ENCODE measurements at places on chromosomes 12 and 14.

- DNase-seq: no peak
These were observed 179.2 kb downstream of the DUSP6 start for GRCh38 chr12:89173096-89173495.

DNA sequence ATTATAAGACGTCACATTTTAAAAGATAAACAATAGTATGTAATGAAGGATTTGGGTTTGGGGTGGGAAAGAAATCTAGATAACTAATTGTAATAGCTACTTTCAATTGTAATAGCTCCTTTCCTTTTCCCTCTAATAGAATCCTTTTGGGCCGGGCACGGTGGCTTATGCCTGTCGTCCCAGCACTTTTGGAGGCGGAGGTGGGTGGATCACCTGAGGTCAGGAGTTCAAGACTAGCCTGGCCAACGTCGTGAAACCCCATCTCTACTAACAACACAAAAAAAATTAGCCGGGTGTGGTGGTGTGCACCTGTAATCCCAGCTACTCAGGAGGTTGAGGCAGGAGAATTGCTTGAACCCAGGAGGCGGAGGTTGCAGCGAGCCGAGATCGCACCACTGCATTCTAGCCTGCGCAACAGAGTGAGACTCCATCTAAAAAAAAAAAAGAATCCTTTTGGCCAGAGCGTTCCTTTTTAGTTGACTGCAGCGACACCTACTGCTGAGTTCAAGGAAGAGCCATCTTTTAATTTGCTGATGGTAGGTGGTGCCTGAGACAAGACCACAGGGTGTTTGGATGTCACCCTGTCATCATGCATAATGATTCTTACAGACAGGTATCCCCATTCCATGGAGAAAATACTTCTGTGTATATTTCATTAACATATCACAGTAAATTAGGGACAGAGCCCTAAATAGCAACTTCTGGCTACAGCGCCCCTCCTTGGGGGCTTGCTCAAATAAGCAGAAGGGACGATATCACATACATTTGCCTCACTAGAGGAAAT is 79.5 kb downstream of the ARMH4 start:
- DNase-seq: peak; percentile 63

DNA sequence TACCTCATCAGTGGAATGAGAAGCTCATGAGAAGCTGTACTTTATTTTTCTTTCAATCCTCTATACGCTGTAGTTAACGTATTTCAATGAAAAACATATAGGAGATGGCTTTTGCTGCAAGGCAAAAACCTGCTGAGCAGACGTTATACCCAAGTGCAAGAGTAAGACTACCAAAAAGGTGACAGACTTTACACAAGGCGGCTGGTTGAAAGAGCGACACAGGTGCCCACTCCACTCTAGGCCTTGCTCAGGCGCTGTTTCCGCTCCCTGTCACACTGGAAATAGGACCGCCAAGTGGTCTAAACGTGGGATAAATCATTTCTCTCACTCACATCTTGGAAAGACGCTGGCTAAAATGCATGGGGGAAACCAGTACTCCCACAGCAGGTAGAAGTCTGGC is 54.5 kb downstream of the PPP2R5C start:
- DNase-seq: no peak

GRCh38 chr12:4943938-4944284 is 34.2 kb downstream of the KCNA1 start:
- DNase-seq: no peak

DNA sequence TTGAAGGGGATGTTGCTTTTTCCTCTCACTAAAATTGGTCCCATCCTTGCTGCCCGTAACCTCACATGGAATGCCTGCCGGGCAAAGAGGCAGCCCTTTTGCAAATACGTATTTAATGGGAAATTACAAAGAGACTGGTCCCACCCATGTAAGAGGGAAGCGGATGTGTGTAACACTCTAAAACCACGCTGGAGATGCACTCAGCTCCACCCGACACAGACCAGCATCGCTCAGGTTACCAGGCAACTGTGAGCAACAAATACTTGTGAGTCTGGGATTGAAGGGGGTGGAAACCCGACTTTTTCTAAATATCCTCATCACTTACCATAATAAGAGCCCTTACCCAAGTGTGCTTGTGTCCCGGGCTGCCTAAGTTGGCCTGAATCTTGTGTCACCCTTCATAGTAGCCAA is 47.7 kb downstream of the ELK3 start:
- DNase-seq: peak; percentile 75

- no peak for DNase-seq
These were observed 317.5 kb upstream of the OR4E1 start for GRCh38 chr14:21991130-21991529.

DNA sequence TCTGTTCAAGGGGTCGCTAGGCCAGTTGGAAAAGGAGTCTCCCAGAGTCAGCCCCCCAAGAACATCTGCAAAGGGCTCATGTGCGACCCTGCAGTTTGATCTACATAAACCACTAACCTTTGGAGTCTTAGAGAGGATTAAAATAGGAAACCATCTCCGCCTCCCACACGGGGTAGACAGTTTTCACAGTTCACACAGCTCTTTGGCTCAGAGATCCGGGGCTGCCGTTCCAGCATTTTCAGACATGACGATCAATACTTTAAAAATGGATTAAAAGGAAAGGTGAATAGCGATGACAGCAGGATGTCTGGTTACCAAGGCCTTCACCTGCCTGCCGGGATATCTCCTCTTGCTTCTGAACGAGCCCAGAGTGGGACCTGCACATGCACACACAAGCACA is 59.8 kb upstream of the BCL11B start:
- no peak for DNase-seq

DNA sequence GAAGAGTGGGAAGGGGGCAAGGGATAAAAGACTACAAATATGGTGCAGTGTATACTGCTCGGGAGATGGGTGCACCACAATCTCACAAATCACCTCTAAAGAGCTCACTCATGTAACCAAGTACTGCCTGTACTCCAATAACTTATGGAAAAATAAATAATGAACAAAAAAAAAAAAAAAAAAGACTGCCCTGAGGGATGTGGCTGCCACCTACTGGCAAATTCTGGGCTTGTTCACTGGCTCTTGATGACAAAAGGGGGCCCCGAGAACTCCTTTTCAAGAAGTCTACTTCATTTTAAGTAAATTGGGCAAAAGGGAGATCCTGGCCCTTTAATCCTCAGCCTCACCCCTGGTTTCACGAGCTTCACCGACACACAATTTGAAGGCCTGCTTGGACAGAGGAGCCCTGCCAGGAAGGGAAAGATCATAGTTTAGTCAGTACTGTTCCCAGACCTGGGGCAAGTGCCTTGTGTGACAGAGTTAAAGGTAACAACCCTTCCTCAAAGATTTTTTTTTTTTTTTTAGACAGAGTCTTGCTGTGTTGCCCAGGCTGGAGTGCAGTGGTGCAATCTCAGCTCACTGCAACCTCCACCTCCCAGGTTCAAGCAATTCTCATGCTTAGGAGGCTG is 26.1 kb upstream of the STAC3 start:
- peak; percentile 21 for DNase-seq

- no peak for DNase-seq
These were observed 283.0 kb upstream of the PRKD1 start for GRCh38 chr14:30210630-30211029.

DNA sequence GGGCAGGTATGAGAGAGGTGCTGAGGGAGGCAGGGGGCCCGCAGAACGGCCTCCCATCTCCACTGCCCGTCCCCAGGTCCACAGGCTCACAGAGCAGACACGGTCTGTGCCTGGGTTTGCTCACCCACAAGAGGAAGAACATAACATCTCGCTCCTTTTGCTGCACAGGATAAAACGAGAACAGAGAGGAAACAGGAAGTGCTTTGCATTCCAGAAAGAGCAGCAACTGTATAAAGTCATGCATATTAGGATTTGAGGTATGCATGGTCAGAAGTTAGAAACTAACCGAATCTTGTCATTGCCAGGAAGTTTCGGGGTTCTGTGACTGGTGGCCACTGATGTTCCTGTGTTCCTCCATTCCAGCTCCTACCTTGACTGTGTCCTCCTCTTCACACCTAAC is 25.0 kb downstream of the NTF3 start:
- DNase-seq: no peak

DNA sequence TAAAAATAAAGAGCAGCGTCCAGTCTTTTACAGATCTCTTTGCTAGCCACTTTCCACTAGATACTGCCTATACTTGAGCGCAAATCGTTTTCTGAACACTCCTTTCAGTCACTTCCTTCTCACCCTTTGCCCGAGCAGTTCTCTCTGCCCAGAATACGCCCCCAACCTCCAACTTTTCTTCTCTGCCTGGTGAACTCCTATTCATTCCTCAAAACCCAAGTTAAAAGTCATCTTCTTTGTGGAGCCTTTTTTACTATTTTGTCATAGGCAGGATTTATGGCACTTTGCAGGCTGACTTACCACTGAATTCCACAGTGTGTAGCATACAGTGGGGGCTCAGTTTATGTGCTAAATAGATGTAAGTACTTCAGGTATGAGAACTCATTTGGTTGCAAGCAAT is 4.0 kb downstream of the CCDC63 start:
- no peak for DNase-seq

DNA sequence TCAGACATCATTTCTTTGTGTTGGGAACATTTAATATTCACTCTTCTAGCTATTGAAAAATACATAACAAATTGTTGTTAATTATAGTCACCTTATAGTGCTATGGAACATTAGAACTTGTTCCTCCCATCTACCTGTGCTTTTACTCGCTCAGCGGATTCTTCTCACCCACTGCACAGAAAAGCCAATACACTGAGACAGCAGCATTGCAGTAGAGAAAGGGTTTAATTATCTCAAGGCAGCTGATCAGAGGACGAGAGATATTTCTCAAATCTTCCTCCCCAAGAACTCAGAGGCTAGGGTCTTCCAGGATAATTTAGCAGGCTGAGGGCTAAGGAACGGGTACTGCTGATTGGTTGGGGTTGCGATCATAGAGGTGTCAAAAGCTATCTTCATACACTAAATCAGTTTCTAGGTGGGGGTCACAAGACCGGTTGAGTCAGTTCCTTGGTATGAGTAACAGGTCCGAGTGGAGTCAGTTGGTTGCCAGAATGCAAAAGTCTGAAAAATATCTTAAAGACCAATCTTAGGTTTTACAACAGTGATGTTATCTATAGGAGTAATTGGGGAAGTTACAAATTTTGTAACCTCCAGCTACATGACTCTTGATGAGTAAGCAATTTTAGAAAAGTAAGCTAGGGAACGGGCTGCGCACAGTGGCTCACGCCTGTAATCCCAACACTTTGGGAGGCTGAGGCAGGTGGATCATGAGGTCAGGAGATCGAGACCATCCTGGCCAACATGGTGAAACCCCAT is 173.1 kb downstream of the FBXL14 start:
- peak; percentile 11 for DNase-seq

DNA sequence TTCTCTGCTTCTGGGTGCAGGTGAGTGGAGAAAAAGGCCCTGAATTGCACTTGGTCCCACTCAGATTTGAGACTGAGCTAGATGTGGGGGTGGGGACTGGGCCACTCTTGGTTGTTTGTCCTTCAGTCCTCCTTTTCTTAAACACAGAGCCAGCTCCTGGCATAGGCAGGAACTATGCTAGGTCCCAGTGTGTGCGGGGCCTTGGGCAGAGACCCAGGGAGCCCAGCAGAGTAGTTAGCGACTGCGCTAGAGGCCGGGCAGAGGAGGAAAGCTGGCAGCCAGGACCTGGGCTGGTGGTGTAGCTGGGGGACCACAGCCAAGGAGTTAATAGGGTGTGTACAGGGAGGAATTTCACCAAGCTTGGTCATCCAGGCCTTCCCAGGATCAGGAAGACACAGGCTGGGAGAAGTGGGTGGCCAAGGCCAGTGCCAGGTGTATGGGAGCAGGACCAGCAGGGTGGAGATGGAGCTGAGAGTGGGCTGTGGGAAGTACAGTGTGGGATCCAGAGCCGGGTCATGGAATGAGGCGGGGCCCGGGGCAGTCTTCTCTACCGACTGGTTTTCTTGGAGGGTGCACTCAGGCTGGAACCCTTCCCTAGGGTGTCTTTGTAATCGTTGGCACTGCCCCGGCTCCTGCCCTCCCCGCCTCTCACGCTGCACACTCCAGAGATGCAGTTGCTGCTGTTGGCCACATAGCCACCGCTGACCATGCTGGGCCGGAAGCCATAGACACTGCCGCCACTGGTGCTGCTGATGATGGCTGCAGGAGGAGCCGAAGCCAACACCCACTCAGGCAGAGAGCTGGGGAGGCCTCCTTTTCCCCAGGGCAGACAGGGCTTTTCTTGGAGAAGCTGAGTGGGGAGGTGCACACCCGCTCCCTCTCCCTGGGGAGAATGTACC is 8.7 kb downstream of the KRT71 start:
- DNase-seq: no peak

- no peak for DNase-seq
These were observed 77.7 kb upstream of the C14orf132 start for GRCh38 chr14:95961481-95961880.

GRCh38 chr14:24147761-24148428 is 597 bp downstream of the RNF31 start:
- no peak for DNase-seq

- no peak for DNase-seq
These were observed 2.7 kb downstream of the CGRRF1 start for GRCh38 chr14:54512393-54512792.

DNA sequence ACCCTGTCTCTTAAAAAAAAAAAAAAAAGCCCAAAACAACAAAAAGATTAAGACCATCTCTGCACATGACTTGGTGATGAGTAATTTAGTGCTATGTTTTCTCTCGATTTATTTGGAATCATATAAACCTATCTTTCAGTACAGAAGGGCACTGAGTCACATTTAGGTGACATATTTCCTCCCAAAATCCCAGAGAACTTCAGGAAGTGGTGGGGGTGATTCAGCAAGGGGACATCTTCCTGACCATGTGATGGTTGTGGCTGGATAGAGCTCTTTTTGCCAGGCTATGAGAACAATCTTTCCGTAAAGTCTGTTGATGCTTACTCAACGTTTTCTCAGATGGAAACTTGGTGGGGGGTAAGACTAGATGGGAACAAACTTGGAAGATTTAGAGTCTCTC is 50.0 kb downstream of the PPFIBP1 start:
- DNase-seq: no peak
